ENCODE measurements at places on chromosomes 1 and 21.

DNA sequence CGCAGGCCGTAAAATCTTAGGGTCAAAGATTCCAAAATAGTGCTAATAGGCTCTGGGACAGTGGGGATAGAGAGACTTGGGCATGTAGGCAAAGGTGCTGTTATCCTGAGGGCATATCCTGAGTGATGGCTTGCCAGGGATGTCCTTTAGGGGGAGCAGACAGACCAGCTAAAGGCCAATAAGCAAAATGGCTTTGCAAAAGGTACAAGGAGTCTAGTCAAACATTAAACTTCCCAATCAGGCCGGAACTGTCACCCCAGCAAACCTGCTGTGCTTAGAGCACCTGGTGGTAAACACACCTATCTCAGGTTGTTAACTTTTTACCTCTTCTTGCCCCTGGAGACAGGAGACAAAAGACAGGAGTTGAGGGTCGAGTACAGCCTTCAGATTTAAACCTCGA is 49.1 kb downstream of the TRABD2B start:
- no peak for DNase-seq

DNA sequence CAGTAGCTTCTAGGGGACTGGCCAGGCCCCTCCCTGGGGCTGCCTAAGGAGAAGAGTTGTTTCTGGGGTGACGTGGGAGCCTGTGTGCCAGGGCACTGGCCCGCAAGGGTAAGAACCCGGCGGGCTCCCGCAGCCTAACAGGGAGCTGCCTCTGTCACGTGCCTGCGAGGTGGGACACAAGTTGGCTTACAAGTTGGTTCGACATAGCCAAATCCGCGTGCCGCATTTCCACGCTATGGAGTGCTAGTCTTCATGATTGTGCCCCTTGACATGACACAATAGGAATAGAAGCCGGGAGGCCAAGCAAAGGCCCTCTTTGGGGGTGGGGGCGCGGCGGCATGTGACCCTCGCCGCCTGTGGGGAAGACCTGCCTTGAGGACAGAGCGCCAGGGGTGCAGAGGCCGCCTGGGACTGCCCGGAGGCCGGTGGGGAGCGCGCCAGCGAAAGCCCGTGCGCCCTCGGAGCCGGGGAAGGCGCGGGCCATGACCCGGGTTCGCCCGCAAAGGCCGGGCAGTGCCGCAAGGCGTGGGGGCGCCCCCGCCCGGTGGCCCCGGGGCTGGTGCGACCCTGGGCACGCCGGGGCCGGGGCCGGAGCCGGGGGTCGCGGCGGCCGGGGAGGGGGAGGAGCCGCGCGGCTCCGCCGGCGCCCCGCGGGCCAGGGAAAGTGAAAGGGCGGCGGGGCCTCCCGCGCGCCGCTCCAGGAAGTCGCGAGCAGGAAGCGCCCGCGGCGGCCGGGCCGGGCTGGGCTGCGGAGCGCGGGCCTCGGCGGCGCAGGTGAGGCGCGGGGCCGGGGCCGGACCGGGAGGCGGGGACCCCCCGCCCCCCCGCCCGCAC is at the start of gene SLC37A1:
Gene SLC37A1 (plus strand): TSS at position 702 of the 834 bp plus-strand sequence. CDS start 4,603 bp downstream, outside the sequence.
- DNase-seq = no peak

- no peak for DNase-seq
Observed at GRCh38 chr1:156698995-156699394, 6.4 kb downstream of the CRABP2 start.

GRCh38 chr1:8739377-8739776 is 78.1 kb downstream of the RERE start:
- no peak for DNase-seq

GRCh38 chr1:223864084-223864483 is 18.3 kb upstream of the TP53BP2 start:
- DNase-seq = no peak

GRCh38 chr1:71002709-71003475 is 44.7 kb downstream of the PTGER3 start:
- DNase-seq = no peak

- DNase-seq = no peak
Observed at GRCh38 chr1:162680419-162681121, 48.3 kb downstream of the DDR2 start.

DNA sequence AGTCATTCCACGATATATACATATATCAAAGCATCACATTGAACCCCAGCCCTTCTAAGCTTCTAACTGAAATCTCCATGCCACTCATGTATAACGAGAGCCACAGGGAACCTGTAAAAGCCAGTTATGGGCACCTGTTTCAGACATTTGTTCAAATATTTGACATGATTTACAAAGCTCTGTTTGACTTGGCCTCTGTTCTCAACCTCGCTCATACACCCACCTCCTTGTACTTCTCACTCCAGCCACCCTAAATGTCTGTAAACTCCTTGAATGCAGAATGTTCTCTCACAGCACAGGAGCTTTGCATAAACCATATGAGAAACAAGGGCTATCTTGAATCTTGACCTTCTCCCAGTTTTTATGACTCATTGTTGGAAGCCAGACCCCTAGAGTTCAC is 36.9 kb upstream of the CD2 start:
- DNase-seq = no peak

- no peak for DNase-seq
Observed at GRCh38 chr1:104235141-104235540, 485.4 kb downstream of the AMY1C start.

DNA sequence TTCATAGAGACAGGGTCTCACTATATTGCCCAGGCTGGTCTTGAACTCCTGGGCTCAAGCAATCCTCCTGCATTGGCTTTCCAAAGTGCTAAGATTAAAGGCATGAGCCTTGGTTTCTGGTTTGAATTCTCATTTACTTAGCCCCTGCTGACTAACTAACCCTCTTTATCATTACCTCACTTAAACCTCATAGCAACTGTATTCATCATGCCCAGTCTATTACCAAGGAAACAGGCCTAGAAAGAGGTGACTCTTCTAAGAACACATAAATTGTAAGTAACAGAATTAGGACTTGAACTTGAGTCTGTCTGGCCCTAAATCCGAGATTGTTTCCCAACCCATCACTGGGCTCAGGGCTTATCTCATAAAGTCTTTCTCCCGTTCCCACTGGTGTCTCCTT is 44.2 kb downstream of the TMEM53 start:
- no peak for DNase-seq

DNA sequence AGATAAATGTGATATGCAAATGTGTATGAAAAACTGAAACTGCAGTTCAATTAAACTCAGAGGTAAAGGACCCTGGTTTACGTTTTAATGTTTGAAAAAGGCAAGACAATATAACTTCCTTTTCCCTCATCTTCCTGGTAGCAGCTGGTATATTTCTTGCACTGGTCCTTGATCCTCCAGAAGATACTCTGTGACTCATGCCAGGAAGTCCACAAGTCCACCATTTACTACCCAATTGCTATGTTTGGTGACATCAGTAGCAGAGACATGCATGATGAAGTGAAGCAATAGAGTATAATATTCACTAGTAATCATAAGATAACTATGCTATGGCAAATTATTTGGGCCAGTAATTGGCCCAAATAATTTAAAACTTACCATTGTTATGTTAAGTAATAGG is 774.5 kb upstream of the NEGR1 start:
- DNase-seq = no peak

DNA sequence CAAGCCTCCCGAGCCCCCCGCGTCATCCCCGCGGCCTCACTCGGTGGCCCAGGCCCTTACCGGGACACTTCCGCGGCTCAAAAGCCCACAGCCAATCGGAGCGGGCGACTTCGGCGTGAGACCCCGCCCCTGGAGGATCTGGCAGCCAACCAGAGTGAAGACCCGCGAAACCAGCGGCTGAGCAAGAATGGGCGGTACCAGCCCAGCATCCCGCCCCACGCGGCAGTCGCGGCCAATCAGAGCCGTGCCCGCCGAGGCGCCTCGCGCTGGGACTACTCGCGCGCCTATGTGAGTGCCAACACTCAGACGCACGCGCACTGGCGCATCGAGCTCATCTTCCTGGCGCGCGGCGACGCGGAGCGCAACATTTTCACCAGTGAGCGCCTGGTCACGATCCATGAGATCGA is 22.5 kb downstream of the DISP3 start:
- DNase-seq = no peak

- no peak for DNase-seq
Observed at GRCh38 chr1:77395051-77395450, 113.2 kb downstream of the AK5 start.

GRCh38 chr21:34630536-34631143 is 15.7 kb upstream of the RCAN1 start:
- no peak for DNase-seq

DNA sequence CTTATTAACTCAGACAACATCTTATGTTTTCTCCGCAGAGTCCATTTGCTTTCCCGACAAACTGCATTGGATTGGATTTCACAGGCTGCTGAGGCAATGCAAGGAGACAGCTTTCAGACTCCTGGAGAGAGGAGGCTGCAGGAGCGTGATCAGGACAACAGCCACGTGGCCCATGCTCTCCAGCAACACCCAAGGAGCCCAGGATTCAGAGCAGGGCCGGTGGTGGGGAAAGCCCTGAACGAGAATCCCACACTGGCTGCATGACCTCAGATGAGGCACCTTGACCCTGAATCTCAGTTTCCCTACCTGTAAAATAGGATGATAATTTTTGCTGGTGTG is 78.3 kb upstream of the NFASC start:
- no peak for DNase-seq

GRCh38 chr1:56469640-56470371 is 109.6 kb downstream of the PLPP3 start:
- DNase-seq = no peak

- no peak for DNase-seq
Observed at GRCh38 chr1:232164078-232164963, 465.6 kb downstream of the SIPA1L2 start.

DNA sequence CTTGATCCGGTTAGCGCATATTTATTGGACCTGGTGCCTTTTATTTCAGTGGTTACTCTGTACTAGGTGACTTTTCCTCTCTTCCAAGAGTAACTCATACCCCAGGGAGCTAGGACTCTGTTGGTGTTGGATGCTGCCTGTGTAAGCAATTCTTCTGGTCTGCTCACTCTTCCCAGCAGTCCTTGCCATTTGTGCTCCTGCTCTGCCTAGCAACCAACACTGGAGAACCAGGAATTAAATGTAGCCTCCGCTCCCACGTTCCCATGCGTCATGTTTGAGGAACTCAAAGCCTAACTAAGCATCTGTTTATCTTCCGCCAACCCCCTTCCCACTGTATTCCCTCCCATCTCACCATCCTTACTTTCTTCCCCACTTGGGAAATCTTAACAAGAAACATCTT is 65.7 kb upstream of the RAVER2 start:
- DNase-seq = no peak

DNA sequence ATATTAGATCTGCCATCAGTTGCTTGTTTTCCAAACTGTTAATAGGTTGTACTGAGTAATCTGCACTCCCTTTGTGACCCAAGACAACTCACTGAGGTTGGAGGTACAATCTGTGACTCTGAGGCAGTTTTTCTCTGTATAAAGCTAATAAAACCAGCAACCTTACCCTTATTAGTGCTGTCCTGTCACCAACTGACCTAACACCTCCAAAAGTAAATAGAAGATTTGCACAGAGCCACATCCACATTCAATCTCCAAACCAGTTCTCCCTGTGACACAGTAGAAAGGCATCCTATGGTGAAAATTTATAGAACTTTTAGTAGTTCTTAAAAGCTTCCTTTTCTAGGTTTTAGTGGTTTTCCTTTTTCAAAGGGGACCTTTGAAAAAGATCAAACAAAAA is 140.4 kb upstream of the ADGRL2 start:
- DNase-seq = no peak

DNA sequence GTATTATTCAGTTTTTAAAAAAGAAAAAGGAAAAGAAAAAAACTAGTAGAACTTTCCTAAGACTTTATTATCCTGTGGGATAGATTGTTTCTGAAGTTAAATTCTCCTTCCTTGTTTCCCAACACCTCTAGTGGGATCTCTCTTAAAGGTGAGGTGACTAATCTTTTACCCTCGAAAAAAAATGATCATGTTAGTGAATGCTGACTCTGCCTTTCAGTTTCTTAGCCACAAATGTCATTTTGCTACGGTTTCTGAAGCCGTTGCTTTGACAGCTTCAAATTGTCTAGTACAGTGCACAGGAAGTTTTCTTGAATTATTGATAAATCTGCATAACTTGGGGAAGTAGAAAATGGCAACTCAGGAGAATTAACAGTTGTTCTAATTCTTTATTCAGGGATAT is 13.0 kb upstream of the NEK7 start:
- no peak for DNase-seq

DNA sequence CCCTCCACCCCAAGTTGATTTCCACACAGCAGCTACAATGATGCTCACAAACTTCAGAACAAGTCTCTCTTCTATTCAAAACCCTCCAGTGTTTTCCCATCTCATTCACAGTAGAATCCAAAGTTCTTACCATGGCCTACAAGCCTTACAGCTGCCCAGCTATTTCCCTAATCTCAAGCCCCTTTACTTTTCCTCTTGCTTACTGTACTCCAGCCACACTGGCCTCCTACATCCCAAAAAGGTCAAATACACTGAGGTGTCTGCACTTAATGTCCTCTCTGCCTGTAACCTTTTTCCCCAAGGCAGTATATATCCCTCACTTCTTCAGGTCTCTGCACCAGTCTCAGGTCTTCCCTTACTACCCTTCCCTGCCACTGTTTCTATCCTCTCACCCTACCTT is 2.6 kb downstream of the RAP1A start:
- DNase-seq = no peak

GRCh38 chr21:17709266-17709611 is 96.5 kb upstream of the BTG3 start:
- DNase-seq = no peak

DNA sequence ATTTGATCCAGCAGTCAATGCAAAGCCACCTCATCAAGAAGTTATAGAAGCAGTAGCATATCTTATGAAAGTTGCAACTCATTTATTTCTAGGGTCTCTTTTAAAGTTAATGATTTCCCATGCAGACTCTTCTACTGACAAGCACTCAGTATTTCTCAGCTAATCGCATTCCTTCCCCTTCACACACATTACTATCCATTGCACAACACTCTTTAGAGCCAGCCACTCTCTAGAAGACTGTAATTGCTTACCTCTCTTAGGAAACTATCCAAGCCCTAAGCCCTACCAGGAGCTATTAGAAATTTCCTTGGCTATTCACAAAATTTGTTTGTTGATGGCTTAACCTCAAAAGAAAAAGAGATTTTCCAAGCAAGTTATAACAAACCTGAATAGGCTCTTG is 106.0 kb downstream of the ADAMTS1 start:
- DNase-seq = no peak

DNA sequence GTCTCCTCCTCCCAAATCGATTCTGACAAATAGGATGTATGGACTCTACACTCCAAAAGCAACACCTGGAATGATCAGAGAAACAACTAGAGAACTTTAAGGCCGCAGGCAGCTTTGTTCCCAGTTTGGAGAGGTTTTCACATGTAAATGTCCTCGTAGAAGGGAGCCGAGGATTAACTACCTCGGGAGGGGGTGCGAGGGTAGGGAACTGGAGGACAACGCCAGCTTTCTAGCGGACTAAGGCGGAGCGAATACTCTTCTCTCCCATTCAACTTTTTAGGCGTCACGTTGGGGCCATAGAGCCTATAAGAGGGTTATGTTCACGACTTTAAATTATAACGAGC is 1.2 kb downstream of the SCAF4 start:
- DNase-seq = no peak

Data from cortex of kidney (tissue), 1 donor.